ENCODE measurements at places on chromosomes 5 and 9. TPM values are rescaled to one million over a fixed set of nuclear protein-coding genes. Genes with fewer than 3 reads are reported as not detected.

DNA sequence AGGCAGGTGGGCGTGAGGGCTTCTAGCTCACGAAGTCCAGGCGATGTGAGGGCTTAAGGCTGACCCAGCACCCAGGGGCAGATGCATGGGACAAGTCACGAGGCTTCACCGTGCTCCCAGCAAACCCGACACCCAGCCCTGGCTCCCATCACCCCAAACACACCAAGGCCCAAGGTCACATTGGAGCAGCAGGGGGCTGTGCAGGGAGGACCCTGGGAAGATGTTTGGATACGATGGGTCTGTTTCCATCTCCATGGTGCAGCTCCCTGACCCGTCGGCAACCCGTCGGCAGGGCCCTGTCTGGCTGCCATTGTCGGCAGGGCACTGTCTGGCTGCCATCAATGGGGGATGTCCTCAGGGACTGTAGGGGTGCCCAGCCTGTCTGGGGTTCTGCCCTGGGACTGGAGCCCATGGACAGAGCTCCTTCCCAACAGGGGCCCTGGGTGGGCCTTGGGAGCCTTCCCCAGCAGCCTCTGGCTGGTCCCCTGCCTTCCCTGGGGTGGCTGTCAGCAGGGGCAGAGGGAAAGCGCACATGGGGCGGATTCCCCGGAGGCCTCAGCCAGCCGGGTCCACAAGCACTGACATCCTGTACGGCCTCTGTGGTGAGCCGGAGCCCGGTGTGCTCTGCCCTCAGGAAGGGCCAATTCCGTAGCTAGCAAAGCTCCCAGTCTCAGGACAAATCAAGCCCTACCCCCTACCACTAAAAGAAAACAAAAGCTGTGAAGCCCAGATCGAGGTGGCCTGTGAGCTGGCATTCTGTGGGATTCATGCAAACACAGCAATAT, 47.1 kb downstream of the NACC2 start:
- DNase-seq: no peak

DNA sequence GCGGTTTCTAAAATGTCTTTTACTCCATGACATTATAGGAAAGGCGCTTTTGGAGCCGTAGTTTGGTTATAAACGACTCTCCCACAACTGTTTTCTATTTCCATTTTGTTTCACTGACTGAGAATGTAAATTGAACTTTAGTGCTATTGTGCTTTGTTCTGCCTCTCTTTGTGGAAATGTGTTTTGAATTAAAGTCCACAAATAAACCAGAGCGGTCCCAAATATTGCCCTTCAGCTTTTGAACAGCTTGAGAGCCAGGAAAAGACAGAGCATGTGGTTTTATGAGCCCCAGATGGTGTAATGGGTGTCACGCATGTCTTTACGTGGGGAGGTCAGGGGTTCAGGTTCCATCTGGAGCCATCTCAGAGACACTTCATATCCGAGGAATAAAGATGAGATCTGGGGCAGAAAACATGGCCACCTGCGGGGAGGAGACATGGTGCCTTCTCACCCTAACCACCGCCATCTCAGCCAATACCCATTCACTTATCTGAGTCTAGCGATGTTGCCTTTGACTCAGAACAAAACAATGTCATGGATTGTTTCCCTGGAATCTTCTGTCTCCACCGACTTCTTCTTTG, 42.5 kb upstream of the ROR2 start:
- no peak for DNase-seq

- DNase-seq: no peak
These were observed 12.7 kb downstream of the RLN1 start for GRCh38 chr9:5326893-5327548.

DNA sequence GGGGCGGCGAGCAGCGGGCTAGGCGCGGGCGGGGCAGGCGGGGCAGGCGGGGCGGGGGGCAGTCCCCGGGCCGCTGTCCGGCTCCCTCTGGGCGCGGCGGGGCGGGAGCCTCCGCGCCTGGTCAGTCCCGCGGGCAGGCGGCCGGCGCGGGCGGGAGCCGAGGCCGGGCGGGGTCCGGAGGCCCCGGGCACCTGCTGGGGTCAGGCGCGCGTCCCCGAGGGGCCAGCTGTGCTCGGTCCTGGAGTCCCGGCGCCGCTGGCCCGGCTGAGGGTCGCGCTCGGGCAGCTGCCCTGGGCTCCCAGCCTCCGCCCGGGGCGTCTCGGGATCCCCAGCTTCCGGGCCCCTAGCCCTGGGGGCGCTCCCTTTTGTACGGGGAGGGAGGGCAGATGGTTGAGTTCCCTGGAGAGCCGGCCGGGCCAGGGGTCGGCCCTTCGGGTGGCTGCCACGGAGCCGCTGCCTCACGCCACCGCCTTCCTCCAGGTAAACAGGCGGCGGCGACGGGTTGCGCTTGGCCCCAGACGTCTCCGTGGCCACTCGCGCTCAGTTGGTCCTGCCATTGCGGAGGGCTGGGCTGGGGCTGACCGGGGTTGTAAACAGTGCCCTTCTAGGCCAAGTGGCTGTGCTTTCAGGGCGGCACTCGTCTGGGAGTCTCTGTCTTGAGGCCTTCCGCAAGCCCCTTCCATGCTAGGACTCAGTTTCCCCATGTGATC, 473 bp downstream of the ZBTB34 start:
- peak; percentile 59 for DNase-seq

- peak; percentile 52 for DNase-seq
These were observed 170.5 kb downstream of the ARHGEF28 start for GRCh38 chr5:73796164-73797131.

GRCh38 chr5:154251529-154251928, 61.0 kb downstream of the GALNT10 start:
- no peak for DNase-seq

The KLHL9 gene
- total RNA-seq: 11.2 TPM

The ADRB2 gene
- 5.6 TPM for total RNA-seq

The CATSPER3 gene
- 0.32 TPM for total RNA-seq

The ANKDD1B gene
- total RNA-seq: not detected

The MCC gene
- total RNA-seq: 29.4 TPM
